ENCODE measurements at places on chromosomes 6 and 20. TPM values are rescaled to one million over a fixed set of nuclear protein-coding genes. Genes with fewer than 3 reads are reported as not detected.

DNA sequence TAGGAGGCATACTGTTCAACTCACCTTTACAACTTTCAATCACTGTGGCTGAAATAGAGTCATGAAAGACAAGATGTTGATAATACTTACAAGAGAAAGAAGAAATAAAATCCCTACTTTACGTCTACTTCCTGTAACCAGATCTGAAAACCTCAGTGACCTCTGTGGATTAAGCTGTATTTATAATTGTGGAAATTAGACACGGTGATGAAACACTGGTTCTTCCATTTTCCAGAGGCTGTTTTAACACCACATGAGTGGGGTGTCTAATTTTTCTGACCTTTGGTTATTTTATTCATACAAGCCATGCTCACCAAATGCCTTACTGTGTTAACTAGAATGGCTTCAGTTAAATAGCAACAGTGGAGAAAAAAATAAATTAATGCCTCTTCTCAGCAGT, 58.5 kb upstream of the HIVEP1 start:
- no peaks in the 10 kb centered on the region for H3K36me3 ChIP-seq
- no peak overlapping the region for H3K27ac ChIP-seq
- no peaks in the 10 kb centered on the region for H3K27me3 ChIP-seq
- H3K4me3 ChIP-seq, result no peak overlapping the region

DNA sequence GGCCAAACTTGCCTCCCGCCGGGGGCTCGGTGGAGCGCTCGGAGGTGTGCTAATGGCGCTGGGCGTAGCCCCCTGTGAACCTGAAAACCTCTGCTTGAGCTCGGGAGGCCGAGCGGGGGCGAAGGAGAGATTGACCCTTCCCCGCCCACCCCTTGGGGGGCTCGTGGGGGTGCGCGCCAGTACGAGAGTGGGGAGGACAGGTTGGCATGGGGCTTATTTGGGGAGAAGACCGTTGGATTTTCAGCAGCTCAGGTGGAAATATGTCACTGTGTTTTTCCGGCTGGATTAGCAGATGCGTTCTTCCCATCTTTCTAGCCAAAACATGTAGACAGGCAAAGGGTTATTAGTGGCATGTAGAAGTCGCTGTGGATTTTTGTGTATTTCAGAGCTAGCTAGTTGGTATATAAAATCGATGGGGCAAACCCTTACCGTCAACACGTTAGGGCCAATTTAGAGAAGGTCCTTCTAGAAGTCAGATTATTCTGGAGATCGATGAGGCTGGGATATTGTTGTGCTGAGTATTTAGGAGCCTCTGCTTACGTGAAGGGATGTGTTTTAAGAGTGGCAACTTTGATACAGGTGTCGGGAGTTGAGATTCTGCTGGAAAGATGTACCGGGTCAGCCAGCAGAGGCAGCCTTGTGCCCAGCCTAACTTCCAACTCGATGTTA, 525 bp downstream of the NCOA7 start:
- H3K36me3 ChIP-seq, result no peaks in the 10 kb centered on the region
- H3K4me3 ChIP-seq, result peak overlapping the region; percentile 94
- no peak for DNase-seq
- peak overlapping the region; percentile 97 for H3K27ac ChIP-seq
- H3K4me1 ChIP-seq, result peaks cover 58% of the 10 kb centered on the region

DNA sequence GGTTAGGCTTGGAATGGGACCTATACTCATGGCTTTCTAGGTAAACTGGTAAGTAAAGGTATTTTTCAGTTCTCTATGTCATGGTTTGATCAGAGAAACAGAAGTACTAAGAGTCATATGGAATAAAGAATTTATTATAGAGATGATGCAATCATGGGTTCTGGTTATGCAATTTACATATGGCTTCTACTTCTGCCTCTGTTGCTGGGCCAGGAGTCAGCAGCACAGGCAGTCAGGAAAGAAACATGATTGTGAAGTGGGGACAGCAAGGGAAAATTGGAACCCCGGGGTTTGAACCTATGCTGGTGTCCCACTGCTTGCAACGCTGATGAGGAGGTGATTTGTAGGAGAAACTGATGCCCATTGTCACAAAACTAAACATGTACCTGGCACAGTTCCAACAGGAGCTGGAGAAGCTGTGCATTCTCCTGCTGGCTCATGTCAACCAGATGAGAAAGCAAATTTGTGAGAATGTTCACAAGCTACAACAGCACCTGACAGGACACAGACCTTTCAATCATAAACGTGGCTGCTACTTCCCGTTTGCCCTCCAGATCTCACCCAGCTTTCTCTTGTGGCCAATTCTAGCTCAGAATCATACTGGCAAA, 887.1 kb downstream of the TFAP2A start:
- H3K27me3 ChIP-seq, result no peaks in the 10 kb centered on the region
- H3K4me3 ChIP-seq, result no peak overlapping the region
- no peak overlapping the region for H3K27ac ChIP-seq
- no peaks in the 10 kb centered on the region for H3K36me3 ChIP-seq

DNA sequence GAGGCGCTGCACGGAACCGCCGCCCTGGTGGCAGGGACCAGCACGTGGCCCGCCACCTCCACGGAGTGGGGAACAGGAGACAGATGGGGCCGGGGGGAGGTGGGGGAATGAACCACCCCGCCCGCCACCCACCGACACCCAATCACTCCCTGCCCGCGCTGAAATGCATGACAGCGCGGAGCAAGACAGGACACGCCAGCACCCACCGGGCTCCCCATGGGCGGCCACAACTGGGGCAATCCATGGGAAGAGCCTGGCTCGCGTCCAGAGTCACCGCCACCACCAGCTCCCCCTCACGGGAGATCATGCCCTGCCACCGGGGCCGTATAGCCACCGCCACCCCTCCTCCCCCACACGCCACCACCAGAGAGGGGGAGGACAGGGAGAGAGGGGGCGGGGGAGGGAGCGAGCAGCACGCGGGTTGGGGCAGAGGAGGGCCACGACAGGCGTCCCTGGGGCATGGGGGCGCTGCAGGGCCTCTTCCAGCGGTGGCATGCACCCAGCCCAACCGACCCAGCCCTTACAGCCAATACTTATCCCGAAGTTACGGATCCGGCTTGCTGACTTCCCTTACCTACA, 744.3 kb upstream of the DEFB115 start:
- H3K27me3 ChIP-seq, result no peaks in the 10 kb centered on the region
- H3K4me3 ChIP-seq, result no peak overlapping the region
- no peak overlapping the region for H3K27ac ChIP-seq
- DNase-seq, result no peak
- no peaks in the 10 kb centered on the region for H3K4me1 ChIP-seq

GRCh38 chr6:170284866-170285469, 5.9 kb downstream of the DLL1 start:
- peaks cover 22% of the 10 kb centered on the region for H3K36me3 ChIP-seq
- no peak for DNase-seq
- H3K27me3 ChIP-seq, result no peaks in the 10 kb centered on the region
- H3K27ac ChIP-seq, result no peak overlapping the region

- no peak for DNase-seq
- H3K4me1 ChIP-seq, result no peaks in the 10 kb centered on the region
- no peak overlapping the region for H3K4me3 ChIP-seq
- H3K27me3 ChIP-seq, result no peaks in the 10 kb centered on the region
- H3K27ac ChIP-seq, result no peak overlapping the region
Measured at GRCh38 chr6:129331450-129332138, 378.4 kb downstream of the ARHGAP18 start.

DNA sequence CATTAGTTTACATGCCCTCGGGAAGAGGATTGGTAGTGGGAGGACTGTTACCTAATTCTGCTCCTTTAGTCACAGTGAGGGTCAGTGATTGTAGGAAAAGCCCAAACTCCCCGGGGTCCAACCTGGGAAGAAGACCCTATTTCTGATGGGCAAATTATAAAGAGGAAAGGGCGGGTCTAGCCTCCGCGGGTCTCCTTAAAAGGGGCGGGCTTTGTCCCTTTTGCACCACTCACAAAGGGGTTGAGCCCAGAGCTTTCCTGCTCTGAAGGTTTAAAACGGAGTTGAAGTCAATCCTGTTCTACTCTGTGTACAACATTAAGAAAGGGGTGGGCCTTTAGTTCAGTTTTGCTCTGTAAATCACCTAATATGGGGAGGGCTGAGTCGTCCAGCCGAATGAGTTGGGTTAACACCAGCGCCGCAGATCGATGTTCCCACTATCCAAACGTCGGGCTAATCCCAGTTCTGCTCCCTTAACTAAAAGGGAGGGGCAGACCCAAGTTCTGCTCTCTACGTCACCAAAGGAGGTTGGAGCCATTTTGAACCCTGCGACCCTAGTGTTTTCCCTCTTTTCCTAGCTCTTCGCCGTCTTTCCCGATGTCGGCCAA, 920 bp upstream of the RNF5 start:
- no peaks in the 10 kb centered on the region for H3K36me3 ChIP-seq
- H3K27me3 ChIP-seq, result no peaks in the 10 kb centered on the region
- peak overlapping the region; percentile 81 for H3K4me3 ChIP-seq
- DNase-seq, result no peak

- no peaks in the 10 kb centered on the region for H3K27me3 ChIP-seq
- no peak for DNase-seq
- no peaks in the 10 kb centered on the region for H3K36me3 ChIP-seq
- H3K4me3 ChIP-seq, result no peak overlapping the region
- no peak overlapping the region for H3K27ac ChIP-seq
- peaks cover 15% of the 10 kb centered on the region for H3K4me1 ChIP-seq
Measured at GRCh38 chr6:132404736-132405135, 3.5 kb upstream of the MOXD1 start.

- no peaks in the 10 kb centered on the region for H3K27me3 ChIP-seq
- DNase-seq, result no peak
- H3K4me3 ChIP-seq, result no peak overlapping the region
- H3K27ac ChIP-seq, result no peak overlapping the region
- peaks cover 14% of the 10 kb centered on the region for H3K4me1 ChIP-seq
Measured at GRCh38 chr6:139602577-139602976, 228.1 kb upstream of the CITED2 start.

- no peak overlapping the region for H3K27ac ChIP-seq
- no peaks in the 10 kb centered on the region for H3K4me1 ChIP-seq
- DNase-seq, result no peak
- H3K4me3 ChIP-seq, result no peak overlapping the region
Measured at GRCh38 chr20:63926298-63926697, 29.9 kb downstream of the UCKL1 start.

- no peak overlapping the region for H3K4me3 ChIP-seq
- no peak for DNase-seq
- H3K4me1 ChIP-seq, result no peaks in the 10 kb centered on the region
- H3K27me3 ChIP-seq, result no peaks in the 10 kb centered on the region
Measured at GRCh38 chr20:37636212-37636975, 57.4 kb upstream of the CTNNBL1 start.

DNA sequence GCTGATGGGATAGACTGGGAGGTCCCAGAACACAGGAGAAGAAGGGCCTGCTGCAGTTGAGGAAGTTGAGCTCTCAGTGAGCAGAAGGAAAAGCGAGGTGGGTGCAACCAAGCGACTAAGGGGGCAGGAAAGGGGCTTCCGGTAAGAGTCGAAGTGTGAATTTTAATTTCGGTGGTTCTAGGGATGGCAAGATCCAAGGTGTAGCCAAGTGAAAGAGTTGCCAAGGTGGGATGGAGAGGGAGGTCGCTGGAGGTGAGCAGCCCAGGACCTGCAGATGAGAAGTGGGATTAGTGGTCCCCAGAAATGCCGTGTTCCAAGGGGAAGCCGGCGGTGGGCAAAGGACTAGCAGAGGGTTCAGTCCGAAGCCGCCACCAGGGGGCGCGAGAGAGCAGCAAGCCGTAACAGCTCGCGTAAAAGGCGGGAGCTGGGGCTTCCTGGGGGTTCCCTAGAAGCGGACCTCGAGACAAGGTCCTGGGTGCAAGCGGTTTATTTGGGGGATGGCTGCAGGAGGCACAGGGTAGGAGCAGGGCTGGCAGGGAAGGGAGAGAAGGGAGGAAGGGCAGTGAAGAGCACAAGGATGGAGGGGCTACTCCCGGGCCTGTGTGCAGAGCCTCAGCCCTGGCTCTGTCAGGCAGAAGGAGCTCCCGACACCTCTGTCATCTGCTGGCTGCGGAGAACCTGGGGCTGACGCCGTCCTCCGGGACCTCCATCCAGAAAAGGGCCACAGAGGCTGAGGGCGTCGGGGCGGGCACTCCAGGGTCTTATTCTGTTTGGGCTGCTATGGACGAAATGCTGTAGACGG, 103.6 kb downstream of the PAX1 start:
- no peak overlapping the region for H3K4me3 ChIP-seq
- H3K27me3 ChIP-seq, result no peaks in the 10 kb centered on the region
- no peaks in the 10 kb centered on the region for H3K36me3 ChIP-seq
- no peak overlapping the region for H3K27ac ChIP-seq

GRCh38 chr20:49835031-49835430, 22.4 kb downstream of the SLC9A8 start:
- no peak overlapping the region for H3K4me3 ChIP-seq
- no peaks in the 10 kb centered on the region for H3K27me3 ChIP-seq
- H3K4me1 ChIP-seq, result no peaks in the 10 kb centered on the region
- DNase-seq, result no peak
- H3K27ac ChIP-seq, result no peak overlapping the region
- peaks cover 4% of the 10 kb centered on the region for H3K36me3 ChIP-seq

DNA sequence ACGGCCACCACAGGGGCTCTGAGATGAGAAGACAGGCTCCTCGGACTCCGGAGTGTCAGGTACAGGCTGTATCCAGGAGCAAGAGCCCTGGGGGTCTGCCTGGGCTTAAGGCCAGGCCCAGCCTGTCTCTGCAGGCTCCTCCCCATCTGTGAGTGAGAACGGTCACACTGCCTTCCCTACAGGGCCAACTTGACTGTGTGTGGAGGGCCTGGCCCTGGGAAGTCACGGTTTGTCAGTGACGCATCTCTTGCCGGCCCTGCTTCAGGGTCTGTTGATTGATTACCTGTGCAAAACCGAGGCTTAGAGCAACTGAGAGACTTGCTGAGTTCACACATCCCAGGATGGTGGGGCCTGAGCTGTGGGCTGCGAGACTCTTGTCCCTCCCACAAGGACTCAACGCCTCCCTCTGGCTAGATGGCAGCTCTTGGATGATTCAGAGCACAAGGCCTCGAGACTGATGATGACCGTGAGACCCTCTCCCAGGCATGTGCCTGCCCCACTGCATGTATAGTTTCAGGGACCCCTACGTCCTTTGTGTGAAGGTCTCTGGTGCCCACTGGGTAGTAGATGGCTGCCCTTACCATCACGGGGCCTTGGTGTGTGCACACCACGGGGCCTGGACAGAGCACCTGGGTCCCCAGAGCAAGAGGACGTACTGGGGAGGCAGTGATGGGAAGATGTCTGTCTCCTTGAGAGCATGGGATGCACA, 5.9 kb downstream of the RBM38 start:
- no peaks in the 10 kb centered on the region for H3K27me3 ChIP-seq
- peaks cover 73% of the 10 kb centered on the region for H3K4me1 ChIP-seq
- peak overlapping the region; percentile 13 for H3K27ac ChIP-seq
- no peaks in the 10 kb centered on the region for H3K36me3 ChIP-seq

GRCh38 chr6:32963866-32964265, 4.5 kb upstream of the BRD2 start:
- DNase-seq, result no peak
- H3K4me1 ChIP-seq, result peaks cover 24% of the 10 kb centered on the region
- H3K4me3 ChIP-seq, result no peak overlapping the region
- no peak overlapping the region for H3K27ac ChIP-seq
- H3K27me3 ChIP-seq, result no peaks in the 10 kb centered on the region

- no peaks in the 10 kb centered on the region for H3K27me3 ChIP-seq
- peaks cover 11% of the 10 kb centered on the region for H3K4me1 ChIP-seq
- H3K27ac ChIP-seq, result peak overlapping the region; percentile 92
Measured at GRCh38 chr6:144216668-144217218, 66.4 kb downstream of the STX11 start.

SLC22A1 gene
- total RNA-seq, result 1.2 TPM

MYB gene
- total RNA-seq, result 2.5 TPM

PRDM13 gene
- not detected for total RNA-seq

GNAS-AS1 gene
- total RNA-seq, result not detected

MATN4 gene
- not detected for total RNA-seq

HS3ST5 gene
- not detected for total RNA-seq

Data from vagina (tissue), 2 donors.